ENCODE measurements at places on chromosomes 11 and 22.

DNA sequence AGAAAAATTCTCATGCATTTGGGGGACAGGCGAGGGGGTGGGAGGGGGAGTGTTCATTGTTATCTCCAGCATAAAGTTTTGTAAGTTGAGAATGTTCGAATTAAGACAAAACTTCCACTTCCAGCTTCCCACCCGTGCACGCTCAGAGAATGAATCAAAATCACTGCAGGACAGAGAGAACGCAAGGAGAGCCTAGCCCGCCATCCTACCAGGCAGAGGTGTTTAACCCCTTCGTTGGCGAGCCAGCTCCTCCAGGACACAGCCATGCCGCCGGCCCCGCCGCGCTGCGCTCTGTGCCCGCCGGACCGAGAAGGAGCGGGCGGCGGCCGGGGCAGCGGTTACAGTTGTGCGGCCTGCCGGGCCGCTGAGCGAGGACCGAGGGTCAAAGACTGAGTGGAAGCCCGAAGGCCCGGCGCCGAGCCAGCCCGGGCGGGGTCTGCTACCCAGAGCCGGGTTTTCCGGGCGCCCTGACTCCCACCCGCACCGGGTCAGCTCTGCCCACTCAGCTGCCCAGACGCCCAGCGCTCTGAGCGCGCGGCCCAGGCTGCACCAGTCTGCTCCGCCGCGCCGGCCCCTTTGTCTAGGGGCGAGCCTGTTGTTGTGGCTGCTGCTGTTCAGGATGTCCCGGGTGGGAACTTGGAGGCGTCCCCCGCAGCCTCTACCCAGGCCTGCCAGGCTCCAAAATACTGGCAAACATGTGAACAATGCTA, at the start of gene NOX4:
NOX4 (minus strand) TSS at position 395 of the 710 bp plus-strand sequence; CDS start at position 266, 129 bp downstream.
- peak; percentile 62 for DNase-seq

- no peak for DNase-seq
Observed at GRCh38 chr11:128239306-128239705, 348.1 kb downstream of the ETS1 start.

GRCh38 chr11:65334696-65335295, 1.1 kb downstream of the DPF2 start:
- DNase-seq = no peak

DNA sequence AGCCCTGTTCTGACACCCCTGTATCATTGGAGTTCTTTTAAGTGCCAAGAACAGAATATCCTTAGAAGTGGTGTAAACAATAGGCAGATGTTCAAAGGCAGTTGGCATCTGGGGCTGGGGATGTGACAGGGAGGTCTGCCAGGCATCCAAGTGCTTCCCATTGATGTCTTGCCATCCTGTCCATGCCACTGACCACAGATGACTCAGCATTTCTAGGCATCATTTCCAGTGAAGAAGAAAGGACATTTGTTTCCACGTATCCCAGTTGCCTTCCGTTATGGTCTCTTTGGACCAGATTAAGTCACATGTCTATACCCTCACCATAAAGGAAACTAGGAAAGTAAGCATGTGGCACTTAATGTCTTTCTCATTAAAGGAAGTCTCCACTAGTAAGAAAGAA, 76.7 kb upstream of the BARX2 start:
- no peak for DNase-seq

- DNase-seq = no peak
Observed at GRCh38 chr11:1854949-1855885, 2.3 kb downstream of the LSP1 start.

GRCh38 chr11:111715142-111715816, 50.9 kb downstream of the PPP2R1B start:
- DNase-seq = no peak

GRCh38 chr11:68664141-68664540, 20.2 kb upstream of the GAL start:
- no peak for DNase-seq

- no peak for DNase-seq
Observed at GRCh38 chr11:33179348-33179803, 18.1 kb upstream of the CSTF3 start.

- DNase-seq = no peak
Observed at GRCh38 chr22:40123387-40123786, 54.3 kb upstream of the TNRC6B start.

DNA sequence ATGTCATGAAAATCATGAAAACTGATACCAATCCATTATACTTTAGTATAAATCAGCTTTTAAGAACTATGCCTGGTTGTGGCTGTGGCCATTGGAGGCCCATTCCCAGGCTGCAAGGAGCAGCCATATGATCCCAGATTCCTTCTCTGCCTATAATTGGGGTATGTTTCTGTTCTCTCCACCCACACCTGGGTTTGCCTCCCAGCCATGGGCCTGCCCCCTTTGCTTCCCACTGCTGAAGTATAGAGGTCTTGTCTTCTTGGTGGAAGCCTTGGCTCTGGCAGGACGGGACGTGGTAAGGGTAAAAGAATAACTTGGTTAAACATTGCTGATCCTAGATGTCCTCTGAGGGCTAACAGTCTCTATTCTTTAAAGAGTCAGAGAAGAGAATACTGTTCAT, 2.4 kb downstream of the MICAL2 start:
- DNase-seq = no peak

DNA sequence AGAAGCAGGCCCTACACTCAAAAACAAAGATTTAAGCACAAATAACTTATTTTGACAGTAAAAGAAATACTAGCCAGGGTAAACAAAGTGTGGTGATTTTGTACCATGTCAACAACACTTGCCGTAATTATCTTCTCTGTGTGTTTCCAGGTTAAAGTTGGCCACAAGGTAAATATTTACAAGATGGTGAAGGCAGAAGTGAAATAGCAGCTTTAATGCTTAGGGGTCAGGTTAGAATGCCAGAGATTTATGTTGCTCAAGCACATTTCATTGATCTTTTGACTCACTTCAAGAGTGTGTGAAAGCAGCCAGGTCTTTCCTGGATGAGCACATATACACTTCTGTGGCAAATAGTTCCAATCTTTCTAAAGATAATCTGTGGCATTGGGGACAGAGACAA, 270.2 kb upstream of the LUZP2 start:
- DNase-seq = no peak

DNA sequence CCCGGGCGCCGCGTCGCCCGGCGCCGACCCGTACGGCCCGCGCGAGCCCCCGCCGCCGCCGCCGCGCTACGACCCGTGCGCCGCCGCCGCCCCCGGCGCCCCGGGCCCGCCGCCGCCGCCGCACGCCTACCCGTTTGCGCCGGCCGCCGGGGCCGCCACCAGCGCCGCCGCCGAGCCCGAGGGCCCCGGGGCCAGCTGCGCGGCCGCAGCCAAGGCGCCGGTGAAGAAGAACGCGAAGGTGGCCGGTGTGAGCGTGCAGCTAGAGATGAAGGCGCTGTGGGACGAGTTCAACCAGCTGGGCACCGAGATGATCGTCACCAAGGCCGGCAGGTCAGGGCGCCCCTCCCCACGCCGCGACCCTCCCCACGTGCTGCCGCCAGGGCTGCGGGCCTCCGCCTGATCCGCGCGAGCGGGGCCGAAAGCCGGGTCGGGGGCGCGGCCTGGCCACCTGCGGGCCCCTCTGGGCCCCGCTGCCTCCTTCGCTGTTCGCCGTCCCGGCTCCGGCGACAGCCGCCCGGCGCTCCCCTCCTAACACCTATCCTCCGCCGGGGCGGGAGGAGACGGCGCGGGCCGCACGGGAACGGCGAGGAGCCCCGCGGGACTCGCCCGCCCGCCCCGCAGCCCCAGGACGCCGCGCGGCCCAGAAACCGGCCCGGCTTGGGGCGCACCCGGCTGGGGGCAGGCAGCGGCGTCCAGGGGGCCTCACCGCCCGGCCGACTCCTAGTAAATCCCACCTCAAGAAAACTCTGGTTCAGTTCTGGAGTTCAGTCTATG, 560 bp downstream of the TBX1 start:
- DNase-seq = no peak

DNA sequence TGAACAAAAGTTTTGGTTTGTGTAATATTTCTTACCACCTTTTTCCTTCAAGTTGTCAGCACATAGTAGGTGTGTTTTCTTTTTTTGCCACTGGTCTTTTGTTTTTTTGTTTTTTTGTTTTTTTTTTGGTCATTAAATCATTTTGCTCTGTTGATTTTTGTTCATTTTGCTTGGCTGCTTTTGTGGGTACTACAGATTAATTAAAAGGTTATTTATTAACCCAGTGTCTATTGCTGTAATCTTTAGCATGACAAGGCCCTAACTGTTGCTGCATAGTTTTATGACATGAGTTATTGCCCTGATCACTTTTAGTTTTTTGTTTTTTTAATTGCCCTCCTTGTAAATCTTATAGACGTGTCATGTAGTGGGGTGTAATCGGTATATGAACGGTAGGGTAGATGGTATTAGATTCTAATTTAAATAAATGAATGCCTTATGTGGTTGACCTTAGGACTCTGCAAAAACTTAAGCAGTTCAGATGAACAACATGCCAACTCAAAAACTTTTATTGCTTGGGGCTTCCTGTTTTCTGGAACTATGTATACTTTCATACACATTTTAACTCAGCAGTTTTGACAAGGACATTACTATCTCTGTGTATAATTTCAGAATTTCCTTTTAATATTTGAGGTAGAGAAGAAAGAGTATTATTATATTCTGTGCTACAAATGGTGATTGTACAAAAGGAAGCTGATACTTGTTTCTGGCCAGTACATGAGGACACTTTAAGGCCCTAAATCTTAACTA, 7.9 kb downstream of the EWSR1 start:
- DNase-seq = no peak

DNA sequence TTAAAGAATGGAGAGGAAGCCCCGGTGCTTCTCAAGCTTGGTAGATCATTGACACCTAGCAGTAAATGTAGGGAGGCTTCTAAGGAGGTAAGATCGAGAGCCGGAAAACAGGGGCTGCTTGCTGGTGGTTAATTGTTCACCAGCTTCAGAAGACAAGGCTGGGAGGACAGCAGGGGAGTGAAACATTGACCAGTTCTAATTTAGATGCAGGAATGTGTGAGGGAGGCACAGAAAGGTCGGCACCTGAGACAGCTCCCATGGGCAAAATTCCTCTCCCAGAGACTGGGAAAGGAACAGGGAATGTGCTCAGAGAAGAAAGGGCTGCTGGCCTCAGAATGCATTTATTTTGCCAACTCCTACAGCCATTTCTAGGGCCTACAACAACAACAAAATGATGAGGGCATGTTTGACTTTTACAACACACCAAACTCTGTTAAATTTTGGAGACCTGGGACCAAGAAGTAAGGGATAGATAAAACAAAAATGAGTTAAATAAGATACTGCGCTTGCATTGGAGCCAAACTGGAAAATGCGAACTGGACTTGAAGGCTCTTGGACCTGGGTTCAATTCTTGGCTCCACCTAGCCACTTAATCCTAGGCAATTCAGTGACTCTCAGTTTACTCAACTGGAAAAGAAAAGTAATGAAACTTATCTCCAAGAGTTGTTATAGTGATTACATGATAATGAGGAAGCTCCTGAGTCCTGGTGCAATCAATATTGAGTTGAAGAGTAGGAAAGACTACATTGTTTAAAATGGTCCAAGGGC, 31.0 kb downstream of the FZD4 start:
- peak; percentile 48 for DNase-seq

DNA sequence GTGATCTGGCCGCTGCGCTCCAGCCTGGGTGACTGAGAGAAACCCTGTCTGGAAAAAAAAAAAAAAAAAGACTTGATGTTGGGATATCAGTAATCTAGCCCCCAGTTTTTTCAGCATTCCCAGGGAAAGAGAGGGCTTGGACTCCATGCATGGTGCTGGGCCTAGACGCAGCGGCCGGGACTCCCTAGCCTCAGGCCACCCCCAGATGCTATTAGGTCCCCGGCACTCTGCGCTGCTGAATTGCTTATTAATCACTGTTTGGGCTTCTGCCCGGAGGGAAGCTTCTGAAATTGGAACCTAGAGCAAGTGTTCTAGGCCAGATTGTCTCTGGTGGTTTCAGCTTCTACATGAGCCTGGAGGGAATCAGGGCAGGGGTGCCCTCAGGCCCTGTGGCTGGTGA, 39.0 kb downstream of the SLCO2B1 start:
- no peak for DNase-seq

Data from progenitor cell of endocrine pancreas (in vitro differentiated cells).